ENCODE measurements at places on chromosomes 2 and 18. TPM values are rescaled to one million over a fixed set of nuclear protein-coding genes. Genes with fewer than 3 reads are reported as not detected.
A peak's percentile ranks its signal among the peaks of the same experiment; 100 is the strongest.

- DNase-seq, result peak; percentile 37
Measured at GRCh38 chr18:11391661-11392060, 217.7 kb upstream of the SLC35G4 start.

- DNase-seq, result no peak
Measured at GRCh38 chr18:10009321-10010144, 95.7 kb downstream of the VAPA start.

Gene TUBA3D
- total RNA-seq, result not detected

Gene SP140
- total RNA-seq, result 1.4 TPM

Gene DSC2
- not detected for total RNA-seq

All from IMR-90 (cell line).